Hematopoietic multipotent progenitor cell treated with erythropoietin and hydrocortisone succinate and interleukin-3 and kit ligand, for 8 days (in vitro differentiated cells): ENCODE measurements at places on chromosomes 13 and 19.

DNA sequence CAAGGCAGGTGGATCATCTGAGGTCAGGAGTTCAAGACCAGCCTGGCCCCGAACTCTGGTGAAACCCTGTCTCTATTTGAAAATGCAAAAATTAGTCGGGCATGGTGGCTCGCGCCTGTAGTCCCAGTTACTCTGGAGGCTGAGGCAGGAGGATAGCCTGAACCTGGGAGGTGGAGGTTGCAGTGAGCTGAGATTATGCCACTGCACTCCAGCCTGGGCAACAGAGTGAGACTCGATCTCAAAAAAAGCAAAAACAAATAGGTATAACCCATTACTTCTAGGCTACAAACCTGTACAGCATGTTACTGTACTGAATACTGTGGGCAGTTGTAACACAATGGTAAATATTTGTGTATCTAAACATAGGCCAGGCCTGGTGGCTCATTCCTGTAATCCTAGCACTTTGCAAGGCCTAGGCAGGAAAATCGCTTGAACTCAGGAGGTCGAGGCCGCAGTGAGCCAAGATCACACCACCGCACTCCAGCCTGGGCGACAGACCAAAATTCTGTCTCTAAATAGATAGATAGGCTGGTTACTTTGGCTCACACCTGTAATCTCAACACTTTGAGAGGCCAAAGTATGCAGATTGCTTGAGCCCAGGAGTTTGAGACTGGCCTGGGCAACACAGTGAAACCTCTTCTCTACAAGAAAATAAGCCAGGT, 63.5 kb downstream of the MYO9B start:
- no peak for DNase-seq

- no peak for DNase-seq
Measured at GRCh38 chr13:112947796-112948195, 21.2 kb upstream of the MCF2L start.

- DNase-seq, result no peak
Measured at GRCh38 chr13:63288576-63288975, 1872.9 kb upstream of the PCDH20 start.

GRCh38 chr19:20414120-20414519, 151.5 kb downstream of the ZNF737 start:
- no peak for DNase-seq

DNA sequence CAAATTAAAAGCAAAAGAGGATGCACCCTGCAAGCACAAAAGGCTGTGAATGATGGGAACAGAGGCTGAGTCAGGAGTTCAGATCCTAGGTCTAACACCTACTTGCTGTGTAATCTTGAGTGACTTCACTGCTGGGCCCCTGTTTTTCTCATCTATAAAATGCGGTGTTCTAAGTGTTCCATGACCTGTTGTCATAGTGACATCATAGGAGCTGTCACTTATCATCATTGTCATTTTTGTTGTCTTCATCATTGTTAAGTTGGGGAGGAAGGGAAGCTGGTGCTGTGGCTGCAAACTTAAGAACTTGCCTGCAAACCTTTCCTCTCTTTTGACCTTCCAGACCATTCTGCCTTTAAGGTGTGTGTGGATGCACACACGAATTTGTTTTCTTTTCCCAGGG, 20.6 kb downstream of the ACSBG2 start:
- no peak for DNase-seq

DNA sequence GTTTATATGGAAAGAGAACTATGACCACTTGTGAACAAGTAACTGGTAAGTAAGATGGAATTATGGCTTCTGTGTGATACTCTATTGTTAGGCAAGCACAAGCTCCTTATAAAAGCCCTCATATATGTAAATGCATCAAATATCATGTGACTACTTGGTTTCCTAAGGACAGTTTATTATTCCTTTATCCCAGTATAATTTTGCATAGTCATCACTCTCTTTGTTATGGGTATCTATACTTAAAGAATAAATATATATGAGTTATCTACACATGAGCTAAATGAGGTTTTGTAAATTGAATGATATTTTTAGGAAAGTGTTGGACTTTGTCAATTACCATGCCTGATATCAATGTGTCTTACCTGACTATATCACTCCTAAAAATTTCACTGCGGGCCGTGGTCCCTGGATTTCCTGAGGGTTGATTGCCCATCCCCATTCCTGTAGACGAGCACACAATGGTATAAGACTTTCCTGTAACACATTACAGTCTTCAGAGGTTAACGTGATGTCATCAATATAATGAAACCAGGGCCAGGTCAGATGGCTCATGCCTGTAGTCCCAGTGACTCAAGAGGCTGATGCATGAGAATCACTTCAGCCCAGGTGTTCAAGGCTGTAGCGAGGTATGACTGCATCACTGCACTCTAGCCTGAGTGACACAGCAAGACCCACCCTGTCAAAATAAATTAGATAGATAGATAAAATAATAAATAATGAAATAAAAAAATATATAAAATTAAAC, 20.7 kb downstream of the ZNF844 start:
- no peak for DNase-seq

GRCh38 chr13:111411151-111411858, 90.9 kb downstream of the TEX29 start:
- DNase-seq, result no peak

DNA sequence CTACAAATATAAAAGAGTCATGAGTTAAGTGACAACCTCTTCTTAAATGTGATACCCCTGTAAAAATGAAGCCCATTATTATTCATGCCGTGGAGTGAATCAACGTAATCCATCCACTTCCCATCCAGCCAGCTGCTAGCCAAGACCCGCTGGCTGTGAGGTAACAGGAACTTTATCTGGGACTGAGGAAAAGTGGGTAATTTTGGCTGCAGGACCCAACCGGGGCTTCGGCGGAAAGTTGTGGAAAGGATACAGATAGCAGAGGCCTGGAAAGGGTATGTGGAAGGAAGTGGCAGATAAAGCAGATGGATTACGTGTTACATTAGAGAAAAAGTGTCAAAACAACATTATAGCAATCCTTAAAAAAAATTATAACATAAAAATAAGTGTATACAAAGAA, 48.3 kb downstream of the SLC7A1 start:
- no peak for DNase-seq

DNA sequence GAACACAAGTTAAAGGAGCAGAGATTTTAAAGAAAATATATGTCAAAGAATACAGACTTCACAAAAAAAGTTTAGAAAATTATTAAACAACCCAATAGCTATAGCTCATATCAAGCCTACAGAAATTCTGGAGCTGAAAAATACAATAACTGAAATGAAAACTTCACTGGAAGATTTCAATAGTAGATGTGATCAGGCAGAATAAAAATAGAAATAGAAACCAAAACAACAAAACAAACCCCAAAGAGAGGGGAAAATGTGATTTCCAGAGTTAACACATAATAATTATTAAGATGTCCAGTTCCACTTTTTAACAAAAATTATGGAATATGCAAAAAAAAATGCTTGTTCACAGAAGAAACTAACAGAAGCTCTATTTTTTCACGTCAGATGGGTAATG, 23.6 kb downstream of the LRRC63 start:
- DNase-seq, result no peak
